ENCODE measurements at places on chromosomes 12 and 14.

GRCh38 chr12:3241621-3242020 lies 164.4 kb downstream of the TSPAN9 start:
- H3K4me3 ChIP-seq: no peak overlapping the region
- DNase-seq: no peak
- peaks cover 4% of the 10 kb centered on the region for H3K4me1 ChIP-seq
- no peak overlapping the region for H3K27ac ChIP-seq

GRCh38 chr12:13973996-13974395 lies 7.4 kb downstream of the GRIN2B start:
- H3K4me3 ChIP-seq: no peak overlapping the region
- no peak for DNase-seq
- H3K4me1 ChIP-seq: no peaks in the 10 kb centered on the region
- no peak overlapping the region for H3K27ac ChIP-seq
- H3K27me3 ChIP-seq: no peaks in the 10 kb centered on the region

GRCh38 chr14:73613046-73613383 lies 698 bp downstream of the ACOT6 start:
- peak overlapping the region; percentile 77 for H3K4me3 ChIP-seq
- H3K36me3 ChIP-seq: no peaks in the 10 kb centered on the region
- H3K27ac ChIP-seq: no peak overlapping the region
- no peak for DNase-seq
- H3K27me3 ChIP-seq: 0 out of 2 replicates have a peak, but pooled peaks cover 3% of the 10 kb centered on the region

- peak overlapping the region; percentile 55 for H3K27ac ChIP-seq
- no peaks in the 10 kb centered on the region for H3K27me3 ChIP-seq
- DNase-seq: peak; percentile 63
- H3K4me1 ChIP-seq: peaks cover 10% of the 10 kb centered on the region
Observed at GRCh38 chr12:112182499-112182898, 57.1 kb downstream of the TRAFD1 start.

DNA sequence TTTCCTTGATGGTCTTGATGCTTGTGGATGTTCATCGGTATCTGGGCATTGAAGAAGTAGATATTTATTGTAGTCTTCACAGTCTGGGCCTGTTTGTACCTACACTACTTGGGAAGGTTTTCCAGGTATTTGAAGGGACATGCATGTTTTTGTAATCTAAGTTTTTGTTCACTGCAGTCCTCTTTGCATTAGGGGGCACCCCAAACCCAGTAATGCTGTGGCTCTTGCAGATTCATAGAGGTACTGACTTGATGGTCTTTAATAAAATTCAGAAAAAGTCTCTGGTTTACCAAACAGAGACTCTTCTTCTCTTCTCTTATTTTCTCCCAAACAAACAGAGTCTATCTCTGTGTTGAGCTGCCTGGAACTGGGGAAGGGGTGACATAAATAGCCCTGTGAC lies 150.9 kb upstream of the SLC16A7 start:
- no peaks in the 10 kb centered on the region for H3K27me3 ChIP-seq
- H3K4me1 ChIP-seq: no peaks in the 10 kb centered on the region
- H3K27ac ChIP-seq: no peak overlapping the region

- H3K4me1 ChIP-seq: 0 out of 2 replicates have a peak, but pooled peaks cover 1% of the 10 kb centered on the region
- H3K4me3 ChIP-seq: no peak overlapping the region
- DNase-seq: no peak
- no peak overlapping the region for H3K27ac ChIP-seq
Observed at GRCh38 chr12:108948367-108948766, 68.5 kb downstream of the DAO start.

DNA sequence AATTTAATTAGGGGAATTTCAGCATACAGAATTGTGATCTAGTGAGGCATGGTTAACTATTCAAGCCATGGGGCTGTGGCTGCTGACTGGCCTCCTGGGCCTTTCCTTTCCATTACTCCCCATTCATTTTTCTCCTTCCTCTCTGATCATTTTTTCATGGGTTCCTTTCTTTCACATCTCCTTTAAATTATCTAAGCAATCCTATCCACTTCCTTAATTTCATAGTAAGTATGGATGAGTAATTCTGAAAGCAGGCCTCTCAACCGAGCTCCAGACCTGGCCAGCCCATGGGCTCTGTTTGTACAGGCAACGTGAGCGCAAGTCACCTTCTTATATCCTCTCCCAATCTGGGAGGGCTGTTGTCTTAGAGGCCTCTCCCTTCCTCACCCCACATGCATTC lies 13.4 kb downstream of the CKAP4 start:
- H3K27me3 ChIP-seq: no peaks in the 10 kb centered on the region
- H3K36me3 ChIP-seq: peaks cover 19% of the 10 kb centered on the region
- DNase-seq: peak; percentile 67
- H3K27ac ChIP-seq: no peak overlapping the region
- no peak overlapping the region for H3K4me3 ChIP-seq

DNA sequence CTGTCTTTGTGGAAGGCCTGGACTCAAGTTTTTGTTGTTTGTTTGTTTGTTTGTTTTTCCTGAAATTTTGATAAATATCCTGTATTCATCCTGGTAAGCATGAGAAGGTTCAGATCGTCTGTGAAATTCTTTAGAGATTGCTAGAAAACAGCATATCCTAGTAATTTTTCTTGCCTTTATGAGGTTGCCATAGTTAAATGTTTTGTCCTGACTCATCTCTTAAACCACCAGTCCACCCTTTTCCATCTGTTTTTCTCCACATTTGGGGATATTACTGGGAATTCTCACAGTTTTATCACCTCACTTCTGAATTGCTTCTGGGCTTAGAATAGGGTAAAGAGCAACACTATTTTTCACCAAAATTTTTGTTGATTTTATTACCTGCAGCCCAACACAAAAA lies 248.3 kb downstream of the FBXL14 start:
- H3K27me3 ChIP-seq: no peaks in the 10 kb centered on the region
- peaks cover 18% of the 10 kb centered on the region for H3K4me1 ChIP-seq
- no peaks in the 10 kb centered on the region for H3K36me3 ChIP-seq
